ENCODE measurements at places on chromosomes 11 and 22.

GRCh38 chr11:16737818-16738192, 642 bp upstream of the C11orf58 start:
- no peak for DNase-seq

DNA sequence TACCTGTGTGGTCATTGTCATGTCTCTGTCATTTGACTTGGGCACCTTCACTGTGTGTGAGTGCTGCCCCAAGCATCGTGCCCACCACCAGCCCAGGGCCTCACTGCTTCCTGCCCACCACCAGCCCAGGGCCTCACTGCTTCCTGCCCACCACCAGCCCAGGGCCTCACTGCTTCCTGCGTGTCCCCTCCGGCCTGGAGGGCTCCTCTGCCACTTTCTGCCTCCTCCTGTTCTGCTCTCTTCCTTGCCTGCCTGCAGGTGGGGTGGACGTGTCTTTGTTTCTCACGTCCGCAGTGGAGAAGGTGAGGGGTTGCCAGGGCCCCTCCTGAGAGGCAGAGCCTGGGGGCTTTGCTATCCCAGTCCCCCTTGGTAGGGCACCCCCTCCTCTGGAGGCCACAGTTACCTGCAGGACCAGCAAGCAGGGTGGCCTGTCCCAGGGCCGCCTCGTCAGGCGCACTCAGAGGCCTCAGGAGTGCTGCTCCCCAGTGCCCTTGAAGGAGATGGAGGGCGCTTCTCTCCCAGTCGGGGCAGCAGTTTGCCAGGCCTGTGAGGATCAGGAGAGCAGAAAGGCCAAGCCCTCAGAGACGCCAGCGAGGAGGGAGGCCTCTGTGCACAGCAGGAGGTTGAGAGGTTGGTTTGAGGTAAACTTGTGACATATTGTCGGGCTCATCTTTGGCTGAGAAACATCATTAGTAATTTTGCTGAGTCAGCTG, 290.7 kb downstream of the TBC1D22A start:
- peak; percentile 79 for DNase-seq

- DNase-seq = no peak
Observed at GRCh38 chr22:20175597-20175900, 24.7 kb upstream of the CCDC188 start.

GRCh38 chr11:44426119-44426518, 116.2 kb upstream of the ALX4 start:
- no peak for DNase-seq

- DNase-seq = no peak
Observed at GRCh38 chr11:94305146-94305545, 766 bp downstream of the IZUMO1R start.

DNA sequence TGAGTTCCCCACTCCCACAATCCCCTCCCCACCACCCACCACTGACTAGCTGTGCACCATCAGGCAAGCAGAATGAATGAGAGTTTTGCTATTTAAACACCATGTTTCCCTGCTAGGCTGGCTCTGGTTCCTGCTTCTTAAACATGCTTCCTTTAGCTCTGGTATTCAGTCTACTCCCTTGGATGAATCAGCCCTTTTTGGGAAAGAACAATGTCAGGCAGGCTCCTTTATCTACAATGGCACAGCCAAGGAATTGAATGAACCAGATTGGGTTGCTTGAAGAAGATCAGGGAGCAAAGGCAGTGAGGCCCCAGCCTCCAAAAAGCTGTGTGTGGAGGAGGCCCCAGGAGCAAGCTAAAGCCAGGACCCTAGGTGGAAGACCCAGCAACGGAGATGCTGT, 92.9 kb upstream of the ISX start:
- DNase-seq = no peak

Data from NCI-H446 (cell line).